ENCODE measurements at places on chromosomes 5 and 9.

- no peak for DNase-seq
Observed at GRCh38 chr9:136514022-136514714, 31.3 kb upstream of the SEC16A start.

DNA sequence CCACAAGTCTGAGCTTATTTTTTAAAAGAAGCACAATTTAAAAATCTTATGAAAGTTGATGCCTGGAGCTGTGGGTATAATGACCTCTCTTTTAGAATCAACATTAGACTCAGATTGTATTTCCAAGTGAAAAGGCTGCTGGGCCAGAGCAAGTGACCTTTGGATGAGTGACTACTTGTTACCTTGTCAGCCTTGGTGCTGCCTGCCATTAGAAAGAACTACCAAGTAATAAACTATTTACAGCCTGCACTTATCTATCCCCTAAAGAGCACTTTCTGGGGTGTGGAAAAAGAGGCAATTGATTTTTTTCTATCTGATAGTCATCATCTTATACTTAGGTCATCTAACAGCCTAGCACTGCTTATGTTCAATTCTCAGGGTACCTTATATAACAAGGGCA, 134.9 kb upstream of the FBXL17 start:
- DNase-seq: no peak

DNA sequence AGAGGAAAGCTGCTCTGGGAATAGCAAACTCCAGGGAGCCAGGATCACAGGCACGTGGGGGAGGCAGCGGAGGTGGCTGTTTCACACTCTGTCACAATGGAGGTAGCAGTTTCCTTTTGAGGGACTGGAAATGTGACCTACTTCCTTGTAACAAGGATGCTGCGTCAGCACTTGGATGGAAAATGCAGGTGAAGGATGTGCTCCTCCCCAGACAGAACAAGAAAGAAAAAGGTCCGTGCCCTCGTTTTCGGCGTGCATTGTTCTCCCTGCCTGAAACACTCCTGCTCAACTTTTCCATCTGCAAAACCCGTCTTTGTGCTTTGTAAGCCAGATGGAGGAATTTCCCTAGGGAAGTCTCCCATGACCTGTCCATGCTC, 55.1 kb upstream of the SH3PXD2B start:
- no peak for DNase-seq

GRCh38 chr5:135966165-135966564, 11.4 kb upstream of the LECT2 start:
- DNase-seq: no peak

DNA sequence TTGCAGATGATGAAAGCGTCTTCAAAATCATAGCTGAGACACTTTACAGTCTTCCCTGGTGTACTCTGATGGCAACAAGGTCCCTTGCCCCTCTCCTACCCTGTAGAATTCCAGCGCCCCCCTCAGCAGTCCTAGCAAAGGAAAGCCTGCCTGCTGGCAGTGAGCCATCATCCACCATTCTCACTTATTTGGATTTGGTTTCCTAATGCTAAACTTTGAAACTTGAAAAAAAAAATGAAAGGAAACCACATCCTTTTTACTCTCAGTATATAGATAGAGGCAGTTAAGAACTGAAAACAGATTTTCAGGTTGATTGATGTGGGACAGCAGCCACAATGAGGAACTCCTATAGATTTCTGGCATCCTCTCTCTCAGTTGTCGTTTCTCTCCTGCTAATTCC, at the start of gene GZMA:
Gene GZMA, plus strand, starts transcription at position 299 of the 400 bp plus-strand sequence. Its CDS starts 37 bp downstream, at position 336.
- no peak for DNase-seq

DNA sequence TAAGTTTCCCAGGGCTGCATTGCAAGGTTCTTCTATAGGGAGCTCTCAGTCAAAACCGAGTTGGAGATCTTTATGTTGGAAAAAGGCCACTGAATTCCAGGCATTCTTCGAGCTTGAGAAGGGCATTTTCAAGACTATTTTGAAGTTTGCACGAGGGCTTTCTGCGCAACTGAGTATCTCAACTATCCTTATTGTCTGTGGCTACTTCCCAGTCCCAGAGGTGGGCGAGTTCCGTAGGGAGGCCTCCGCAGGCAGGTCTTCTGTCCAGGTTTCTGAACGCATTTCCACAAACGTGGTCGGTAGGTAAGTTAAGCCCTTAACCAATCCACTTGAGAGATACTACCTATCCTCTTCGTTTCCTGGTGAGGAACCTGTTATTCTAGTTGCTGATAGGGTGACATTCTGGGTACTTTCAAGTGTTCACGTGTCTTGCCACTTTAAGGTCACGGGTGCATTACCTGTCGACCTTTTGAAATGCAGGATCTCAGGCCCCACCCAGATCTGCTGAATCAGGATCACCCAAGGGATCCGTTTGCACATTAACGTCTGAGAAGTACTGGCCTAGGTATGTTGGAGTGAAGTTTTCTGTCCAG, 51.4 kb upstream of the TJP2 start:
- DNase-seq: no peak

- DNase-seq: no peak
Observed at GRCh38 chr5:103336941-103337340, 78.4 kb downstream of the MACIR start.

DNA sequence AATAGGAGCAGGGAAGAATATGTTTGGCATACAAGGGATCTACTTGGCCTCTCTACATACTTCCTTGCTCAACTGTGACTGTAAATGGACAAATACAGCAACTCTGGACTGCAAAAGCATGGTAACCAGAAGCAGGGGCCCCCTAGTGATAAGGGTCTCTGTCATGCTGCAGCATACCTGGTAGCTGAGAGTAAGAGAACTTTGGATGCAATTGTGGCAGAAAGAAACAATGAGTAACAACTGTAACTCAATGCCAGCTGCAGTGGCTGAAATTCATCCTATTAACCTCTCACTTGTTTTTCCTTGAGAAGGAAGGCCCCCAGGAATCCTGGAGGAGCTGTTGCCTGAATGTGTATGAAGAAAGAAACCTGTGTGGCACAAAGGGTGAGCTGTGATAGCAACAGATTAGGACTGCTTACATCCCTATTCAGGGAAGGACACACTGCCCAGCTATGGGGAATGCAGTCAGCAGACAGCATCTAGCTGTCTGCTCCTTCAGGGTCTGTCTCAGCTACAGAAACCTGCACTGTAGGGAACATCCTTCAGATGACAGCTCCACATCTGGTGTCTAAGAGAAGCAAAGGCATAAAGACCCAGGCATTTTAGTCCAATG, 468.1 kb upstream of the ACTBL2 start:
- no peak for DNase-seq

- DNase-seq: no peak
Observed at GRCh38 chr9:78575771-78576170, 278.8 kb downstream of the PSAT1 start.

GRCh38 chr5:149210225-149210624, 61.4 kb upstream of the AFAP1L1 start:
- no peak for DNase-seq

DNA sequence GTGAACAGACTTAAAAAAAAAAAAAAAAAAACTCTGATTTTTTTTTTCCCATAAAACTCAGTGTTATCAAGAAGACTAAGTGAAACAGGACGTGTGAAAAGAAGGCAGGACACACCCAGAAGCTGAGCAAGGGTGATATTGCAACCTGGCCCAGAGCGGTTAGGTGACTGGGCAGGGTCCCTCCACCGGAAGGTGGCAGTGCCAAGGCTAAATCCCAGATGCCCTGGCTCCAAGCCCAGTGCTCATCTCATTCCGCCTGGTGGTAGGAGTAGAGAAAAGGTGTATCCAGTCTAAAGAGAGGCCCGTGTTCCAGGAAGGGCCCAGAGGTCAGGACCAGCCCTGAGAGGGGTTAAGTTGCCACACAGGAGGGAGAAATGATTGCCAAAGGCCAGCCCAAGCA, 51.5 kb upstream of the SAP30L start:
- DNase-seq: no peak

- DNase-seq: no peak
Observed at GRCh38 chr9:120374239-120374638, 205.7 kb downstream of the CDK5RAP2 start.

- no peak for DNase-seq
Observed at GRCh38 chr5:153491856-153492255, 1.4 kb downstream of the GRIA1 start.

DNA sequence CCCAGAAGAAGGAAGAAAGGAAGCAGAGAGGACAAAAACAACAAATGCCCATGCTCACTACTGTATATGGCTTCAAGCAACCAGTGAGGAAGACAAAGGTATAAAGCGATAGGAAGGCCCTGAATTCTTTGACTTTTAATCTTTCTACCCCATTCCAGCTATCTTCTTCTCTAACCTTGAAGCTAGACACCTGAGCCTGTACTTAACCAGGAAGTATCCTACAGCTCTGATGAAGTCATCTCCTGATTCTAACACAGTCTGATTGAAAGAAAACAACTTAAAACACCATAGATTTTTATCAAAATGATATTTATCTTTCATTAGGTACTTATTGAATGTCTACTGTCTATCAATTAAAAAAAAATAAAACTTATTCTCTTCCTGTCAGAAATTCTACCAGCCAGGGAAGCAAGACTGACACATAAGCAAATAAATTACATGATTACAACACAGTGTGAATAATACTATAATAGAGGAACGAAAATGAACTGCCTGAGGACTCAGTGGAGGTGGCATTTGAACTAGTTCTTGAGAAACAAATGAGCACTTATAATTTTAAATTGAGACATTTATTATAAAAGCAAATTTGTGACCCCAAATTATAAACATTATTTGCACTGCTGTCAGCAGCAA, 123.3 kb upstream of the ELL2 start:
- no peak for DNase-seq

- DNase-seq: no peak
Observed at GRCh38 chr5:173243831-173244305, 8.9 kb upstream of the NKX2-5 start.

DNA sequence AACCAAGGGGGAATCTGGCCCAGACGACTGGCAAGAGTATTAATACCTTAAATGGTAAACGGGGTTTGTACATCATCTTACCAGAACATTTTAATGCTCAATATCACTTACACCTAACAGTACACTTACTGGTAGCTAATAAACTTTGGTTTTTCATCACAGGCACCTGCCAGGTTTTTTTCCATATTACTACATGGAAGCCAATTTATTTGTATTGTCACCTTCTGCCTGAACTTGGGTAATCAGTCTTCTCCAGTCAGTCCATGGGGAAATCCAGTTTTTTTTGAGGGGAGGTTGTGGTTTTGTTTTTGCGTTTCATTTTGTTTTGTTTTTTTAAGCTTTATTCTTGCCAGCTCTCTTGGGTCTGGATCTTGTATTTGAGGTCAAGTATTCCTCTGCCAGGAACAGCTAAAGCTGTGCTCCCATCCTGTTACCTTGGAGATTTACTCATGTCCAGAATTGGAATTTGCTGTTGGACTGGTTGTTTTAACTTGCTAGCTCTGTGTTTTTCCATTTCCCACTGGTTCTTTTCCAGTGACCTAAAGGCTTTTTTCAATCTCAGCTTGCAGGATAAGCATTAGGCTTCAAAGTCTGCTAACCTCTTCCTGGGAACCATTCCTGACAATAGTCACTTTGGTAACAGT, 11.1 kb upstream of the NADK2 start:
- no peak for DNase-seq

- DNase-seq: no peak
Observed at GRCh38 chr5:32574540-32575175, 10.7 kb upstream of the SUB1 start.

DNA sequence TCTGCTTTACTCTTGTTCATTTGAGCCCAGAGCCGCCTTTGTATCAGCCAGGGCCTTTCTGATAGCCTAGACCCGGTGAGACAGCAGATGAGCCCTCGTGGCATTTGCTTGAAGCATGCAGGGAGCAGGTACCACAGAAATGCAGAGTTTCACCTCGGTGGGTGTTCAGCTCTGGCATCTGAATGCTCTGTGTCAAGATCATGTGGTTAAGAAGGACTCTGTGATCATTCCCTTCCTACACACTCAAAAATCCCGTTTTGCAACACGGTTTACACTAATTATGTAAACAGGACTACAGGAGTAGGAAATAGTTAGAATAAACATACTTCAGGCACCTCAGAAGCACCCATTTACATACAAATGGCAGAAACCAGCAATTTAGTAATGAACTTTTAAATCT, 67.2 kb downstream of the MVB12B start:
- no peak for DNase-seq

GRCh38 chr5:170267431-170268152, 30.0 kb downstream of the LCP2 start:
- peak; percentile 49 for DNase-seq

DNA sequence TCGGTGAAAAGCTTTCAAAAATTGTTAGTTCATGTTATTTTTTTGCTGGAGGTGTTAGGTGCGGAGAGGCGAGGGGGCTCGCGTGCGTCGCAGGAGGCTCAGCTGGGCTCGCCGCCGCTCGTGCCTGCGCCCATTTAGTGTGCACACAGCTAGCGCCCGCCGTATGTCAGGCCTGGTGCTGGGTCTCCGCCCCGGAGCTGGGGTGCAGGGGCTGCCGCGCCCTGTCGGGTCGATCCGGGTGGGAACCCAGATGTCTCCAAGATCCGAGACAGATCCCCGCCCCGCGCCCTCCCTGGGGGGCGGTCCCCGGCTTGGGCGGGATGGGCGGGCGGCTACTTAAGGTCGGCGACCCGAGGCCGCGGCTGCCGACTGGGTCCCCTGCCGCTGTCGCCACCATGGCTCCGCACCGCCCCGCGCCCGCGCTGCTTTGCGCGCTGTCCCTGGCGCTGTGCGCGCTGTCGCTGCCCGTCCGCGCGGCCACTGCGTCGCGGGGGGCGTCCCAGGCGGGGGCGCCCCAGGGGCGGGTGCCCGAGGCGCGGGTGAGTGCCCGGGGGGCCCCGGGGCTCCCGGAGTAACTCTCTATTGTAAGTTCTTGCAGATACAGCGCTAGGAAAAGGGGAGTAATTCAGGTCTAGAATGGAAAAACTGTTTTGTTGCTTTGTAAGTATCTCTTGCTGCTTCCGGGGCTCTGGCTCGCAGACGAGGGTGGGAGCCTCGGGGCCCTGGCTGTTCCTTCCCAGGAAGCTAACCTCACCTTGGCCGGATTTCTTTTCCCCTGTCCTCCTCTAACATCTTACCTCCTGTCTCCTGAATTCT, 31.7 kb downstream of the GSN start:
- no peak for DNase-seq

DNA sequence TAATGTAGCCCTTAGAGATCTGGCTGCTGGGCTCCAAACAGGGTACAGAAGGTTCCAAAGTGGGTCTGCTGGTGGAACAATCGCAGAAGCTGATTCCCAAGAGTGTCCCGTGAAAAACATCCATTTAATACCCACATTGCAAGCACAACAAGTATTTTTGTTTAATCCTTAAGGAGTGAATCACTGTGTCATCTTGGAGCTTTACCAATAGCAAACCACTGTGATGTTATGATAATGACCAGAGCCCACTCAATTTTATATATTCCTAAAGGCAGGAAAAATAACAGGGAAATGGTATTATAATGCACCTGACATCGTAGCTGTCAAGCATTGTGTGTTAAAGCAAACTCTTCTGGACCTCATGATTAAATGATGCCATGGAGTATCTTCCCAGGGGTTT, 291.9 kb downstream of the FBXL7 start:
- no peak for DNase-seq

DNA sequence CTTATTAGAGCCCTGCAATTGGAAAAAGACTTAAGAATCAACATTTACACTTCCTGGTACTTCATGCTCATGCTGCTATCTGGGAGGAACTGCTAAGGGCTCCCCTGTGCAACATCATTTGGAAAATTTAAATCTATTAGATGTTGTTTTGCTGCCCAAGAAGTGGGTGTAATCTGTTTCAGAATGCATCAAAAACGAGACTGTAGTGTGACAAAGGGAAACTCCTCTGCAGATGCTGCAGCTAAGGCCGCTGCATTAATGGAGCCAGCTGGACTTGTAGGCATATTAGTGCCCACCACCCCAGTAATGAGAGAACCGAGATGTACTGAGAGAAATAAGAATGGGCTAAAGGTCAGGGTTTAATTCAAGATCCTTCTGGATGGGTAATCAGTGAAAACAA, 11.1 kb upstream of the PAIP1 start:
- DNase-seq: no peak

GRCh38 chr9:87714819-87715218, 11.1 kb upstream of the CTSL start:
- no peak for DNase-seq
